CD8-positive, alpha-beta memory T cell (primary cell): ENCODE measurements at places on chromosomes 7 and 10. TPM values are rescaled to one million over a fixed set of nuclear protein-coding genes. Genes with fewer than 3 reads are reported as not detected.

GRCh38 chr10:32065856-32066255 lies 9.6 kb upstream of the KIF5B start:
- DNase-seq: no peak

Gene LRRN3
- 101 TPM for total RNA-seq

Gene SLC26A4
- 0.78 TPM for total RNA-seq

DNA sequence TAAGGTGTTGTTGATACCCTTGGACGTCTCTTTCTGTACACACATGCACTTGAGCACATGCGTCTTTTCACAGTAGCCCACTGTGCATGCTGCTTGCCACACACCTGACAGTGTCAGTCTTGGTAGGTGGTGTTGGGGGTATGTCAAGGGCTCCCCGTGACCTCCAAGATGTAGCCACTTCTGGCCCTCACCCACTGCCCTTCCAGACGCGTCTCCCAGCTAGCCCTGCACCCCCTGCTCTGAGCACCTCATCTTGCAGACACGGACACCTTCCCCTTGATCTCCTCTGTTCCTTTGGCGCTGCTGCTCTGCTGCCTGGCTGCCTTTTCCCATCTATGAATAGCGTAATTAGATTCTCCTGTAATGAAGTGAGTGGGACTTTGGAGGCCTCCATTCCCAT lies 75.2 kb upstream of the TNS3 start:
- no peak for DNase-seq

- no peak for DNase-seq
Observed at GRCh38 chr7:39094731-39095130, 117.0 kb downstream of the POU6F2 start.
